ENCODE measurements at places on chromosomes 4 and X.

- no peak for DNase-seq
Observed at GRCh38 chr4:80521438-80521837, 185.9 kb downstream of the CFAP299 start.

GRCh38 chr4:86975927-86976326, 41.1 kb downstream of the AFF1 start:
- DNase-seq: no peak

DNA sequence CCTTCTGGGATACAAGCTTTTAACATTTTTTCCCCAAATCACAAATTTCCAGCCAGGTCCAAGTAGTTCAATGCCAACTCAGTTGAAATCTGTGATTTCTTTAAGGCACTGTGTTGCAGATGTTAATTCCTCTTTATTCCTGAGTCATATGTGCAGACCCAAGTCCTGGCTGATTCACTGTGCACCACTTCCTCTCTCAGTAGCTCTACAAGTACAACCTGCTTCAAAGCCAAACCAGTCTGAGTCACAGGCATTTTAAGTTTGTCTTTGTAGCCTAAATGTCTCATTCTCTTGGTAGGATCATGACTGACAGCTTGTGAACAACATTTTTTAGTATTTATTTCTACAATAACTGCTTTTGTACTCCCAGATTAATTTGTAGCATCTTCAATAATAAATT, 165.6 kb upstream of the S100G start:
- peak; percentile 47 for DNase-seq

DNA sequence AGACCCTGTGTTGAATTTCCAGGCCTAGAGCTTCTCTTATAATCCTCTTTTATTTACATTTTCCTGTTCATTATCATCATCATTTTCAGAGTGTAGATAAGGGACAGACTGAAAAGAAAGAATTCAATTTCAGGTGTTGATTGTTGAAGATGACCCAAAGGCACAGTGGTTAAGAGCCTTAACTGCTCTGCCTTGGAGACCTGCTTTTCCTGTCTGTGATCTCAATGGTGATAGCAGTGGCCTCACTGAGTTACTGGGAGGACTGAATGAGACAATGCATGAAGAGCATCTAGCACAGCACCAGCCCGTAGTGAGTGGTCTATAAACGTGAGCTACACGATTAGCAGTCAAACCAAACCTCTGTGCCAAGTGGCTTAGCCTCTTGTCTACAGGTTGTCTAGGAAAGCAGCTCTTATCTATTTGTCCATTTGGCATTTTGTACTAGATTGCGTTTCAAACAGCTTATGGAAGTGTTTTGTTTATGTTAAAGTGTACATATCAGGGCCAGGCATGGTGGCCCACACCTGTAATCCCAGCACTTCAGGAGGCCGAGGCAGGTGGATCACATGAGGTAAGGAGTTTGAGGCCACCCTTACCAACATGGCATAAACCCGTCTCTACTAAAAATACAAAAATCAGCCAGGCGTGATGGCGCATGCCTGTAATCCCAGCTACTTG, 41.5 kb downstream of the SETD7 start:
- DNase-seq: no peak

DNA sequence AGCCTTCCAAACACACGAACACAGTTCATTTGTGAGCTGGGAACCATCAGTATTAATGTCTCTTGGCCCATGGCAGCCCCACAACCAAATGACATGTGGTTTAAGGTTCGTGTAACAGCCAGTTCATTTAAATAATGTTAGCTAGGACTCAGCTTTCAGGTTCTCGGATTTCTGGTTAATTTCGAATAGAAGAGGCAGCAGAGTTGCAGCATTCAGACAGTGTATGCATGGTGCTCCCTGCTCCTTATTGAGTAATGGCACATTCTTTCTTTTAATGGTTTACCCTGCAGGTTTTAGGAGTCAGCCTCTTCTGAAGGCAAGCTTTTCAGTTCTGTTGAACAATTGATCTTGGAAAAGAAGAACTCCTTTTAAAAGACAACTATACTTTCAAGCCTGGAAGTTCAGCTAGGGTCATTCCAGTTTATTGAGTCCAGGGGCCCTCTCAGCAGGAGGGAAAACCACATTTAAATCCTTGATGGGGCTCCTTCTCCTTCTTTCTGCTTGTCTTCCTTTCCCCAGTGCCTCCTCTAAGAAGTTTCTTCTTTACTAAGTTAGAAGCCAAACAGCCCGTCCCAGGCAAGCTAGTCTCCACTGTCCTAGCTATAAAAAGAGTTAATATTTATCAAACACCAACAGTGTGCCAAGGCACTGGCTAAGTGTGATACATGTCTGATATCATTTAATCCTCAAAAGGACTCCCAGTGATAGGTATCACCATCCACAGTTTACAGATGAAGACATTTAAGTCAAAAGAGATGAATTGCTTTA, 5.0 kb upstream of the RNF175 start:
- DNase-seq: no peak

DNA sequence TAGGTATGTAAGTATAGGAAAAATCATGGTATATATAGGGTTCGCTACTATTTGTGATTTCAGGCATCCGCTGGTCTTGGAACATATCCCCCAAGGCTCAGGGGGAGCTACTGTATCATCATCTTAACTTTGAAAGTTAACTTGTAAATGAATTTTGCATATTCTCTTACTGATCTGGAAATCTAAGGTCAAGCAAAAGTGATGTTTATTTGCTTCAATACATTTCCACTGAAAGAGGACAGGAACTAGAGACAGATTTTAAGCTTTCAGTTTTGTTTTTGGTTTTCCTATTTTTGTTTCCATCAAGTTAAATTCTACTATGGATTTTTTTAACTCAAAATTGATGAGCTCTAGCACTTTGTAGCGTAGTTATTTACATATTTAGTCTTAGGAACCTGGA, 56.2 kb downstream of the NAF1 start:
- no peak for DNase-seq

- DNase-seq: no peak
Observed at GRCh38 chrX:39115166-39115565, 313.9 kb downstream of the MID1IP1 start.

DNA sequence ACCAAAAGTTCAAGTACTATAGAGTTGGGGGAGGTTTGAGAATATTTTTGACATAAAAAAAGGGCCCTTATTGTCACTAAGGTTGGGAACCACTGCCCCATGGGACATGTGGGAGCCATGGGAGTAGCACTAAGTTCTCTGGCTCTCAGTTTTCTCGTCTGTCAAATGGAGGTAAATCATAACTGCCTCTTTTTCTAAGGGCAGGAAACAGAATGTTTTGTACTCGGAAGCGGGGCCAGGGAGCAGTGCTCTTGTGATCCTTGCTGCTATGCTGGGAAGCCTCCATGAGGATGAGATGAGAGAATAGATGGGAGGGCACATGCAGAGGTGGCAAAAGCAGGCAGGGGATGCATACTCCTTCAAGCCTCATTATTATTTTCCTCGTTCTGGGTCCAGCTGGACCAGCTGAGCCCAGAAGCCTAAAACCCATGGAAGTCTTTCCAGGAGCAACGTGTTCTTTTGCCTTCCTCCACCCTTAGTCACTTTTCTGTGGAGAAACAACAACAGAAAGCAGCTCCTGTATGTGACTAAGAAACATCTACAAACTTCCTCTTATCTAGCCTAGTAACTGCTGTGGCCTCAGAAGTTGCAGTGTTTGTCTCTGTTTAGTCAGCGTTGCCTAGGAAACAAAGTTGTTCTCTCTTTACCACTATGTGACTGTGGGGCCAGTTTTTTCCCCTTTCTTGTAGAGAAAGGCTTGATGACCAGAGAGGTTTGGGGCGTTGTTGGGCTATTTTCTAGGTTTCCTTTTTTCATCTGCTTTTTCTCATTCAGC, 64.8 kb downstream of the TSC22D3 start:
- DNase-seq: peak; percentile 58

GRCh38 chrX:110317061-110317819, 645 bp downstream of the AMMECR1 start:
- peak; percentile 22 for DNase-seq

GRCh38 chr4:41746440-41747229, 1.9 kb downstream of the PHOX2B start:
- no peak for DNase-seq

DNA sequence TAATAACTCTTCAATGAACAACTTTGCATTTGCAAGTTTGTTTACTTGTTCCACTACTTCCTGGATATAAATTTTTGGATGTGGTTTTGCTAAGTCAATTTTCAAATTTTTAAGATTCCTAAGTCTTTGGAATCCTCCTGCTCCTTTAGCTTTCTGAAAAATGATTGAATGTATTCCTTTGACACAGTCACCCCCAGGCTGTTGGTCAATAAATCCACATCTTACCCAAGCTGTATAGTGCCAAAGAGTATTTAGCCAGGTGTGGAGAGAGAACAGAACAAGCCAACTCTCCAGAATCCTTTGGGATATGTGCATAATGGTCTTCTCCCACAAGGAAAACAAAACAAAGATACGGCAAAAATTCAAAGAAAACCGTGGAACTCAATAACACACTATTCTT, 56.9 kb upstream of the INTU start:
- no peak for DNase-seq

DNA sequence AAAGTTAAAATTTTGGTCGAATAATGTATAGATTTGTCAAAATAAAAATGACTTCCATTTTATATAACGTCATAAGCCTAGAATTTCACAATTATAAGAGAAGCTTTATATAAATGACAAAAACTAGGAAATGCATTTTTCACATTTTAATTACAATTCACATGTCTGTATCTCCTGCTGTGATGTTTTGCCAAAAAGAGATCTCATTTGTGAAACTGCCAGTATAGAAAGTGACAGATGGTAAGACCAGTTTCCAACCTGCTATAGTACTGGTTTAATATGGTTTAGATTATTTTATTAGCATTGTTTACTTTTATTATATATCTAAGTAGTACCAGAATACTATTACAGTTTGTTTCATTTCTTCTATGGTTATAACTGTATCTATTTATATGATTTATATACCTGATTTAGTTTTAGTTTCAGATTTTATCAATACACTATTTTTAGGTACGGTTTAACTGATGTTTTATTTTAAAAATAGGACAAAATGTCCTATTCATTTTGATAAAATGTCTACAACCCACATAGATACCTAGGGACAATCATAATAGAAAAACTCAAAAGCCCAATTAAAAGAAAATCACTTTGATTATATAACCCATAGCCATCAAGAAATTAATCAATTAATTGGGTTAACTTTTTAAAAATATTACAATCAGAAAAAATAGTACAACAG, 5.4 kb upstream of the CCSER1 start:
- DNase-seq: no peak

- DNase-seq: no peak
Observed at GRCh38 chr4:169327951-169328350, 57.2 kb upstream of the SH3RF1 start.

DNA sequence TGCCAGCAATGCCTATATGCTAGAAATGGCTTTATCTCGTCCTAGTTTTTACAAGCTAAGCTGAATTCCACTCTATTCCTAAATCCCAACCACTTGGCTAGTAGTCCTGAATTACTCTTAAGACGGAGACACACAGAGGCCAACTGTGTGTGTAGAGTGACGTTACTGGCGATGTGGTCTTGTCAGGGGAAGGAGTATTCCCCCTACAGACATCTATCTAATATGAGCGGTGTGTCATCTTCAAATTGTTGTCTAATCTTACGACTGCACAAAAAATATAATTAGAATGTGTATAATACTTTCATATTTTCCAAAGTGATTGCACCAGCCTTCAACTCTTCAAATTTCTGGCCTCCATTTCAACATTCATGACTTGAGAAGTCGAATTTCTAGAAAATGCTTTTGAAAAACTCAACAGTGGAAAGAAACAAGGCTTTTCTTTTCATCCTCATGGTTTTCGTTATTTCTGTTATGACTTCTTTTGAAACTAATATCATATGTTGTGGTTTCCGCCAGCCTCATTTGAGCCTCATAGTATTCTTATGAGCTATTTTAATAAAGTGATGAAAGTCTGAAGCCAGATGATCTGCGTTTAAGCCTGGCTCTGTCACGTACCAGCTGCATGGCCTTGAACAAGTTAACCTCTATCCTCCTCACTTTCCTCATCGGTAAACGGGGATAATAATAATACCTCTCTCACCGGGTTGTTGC, 132.3 kb downstream of the SOWAHB start:
- DNase-seq: no peak

DNA sequence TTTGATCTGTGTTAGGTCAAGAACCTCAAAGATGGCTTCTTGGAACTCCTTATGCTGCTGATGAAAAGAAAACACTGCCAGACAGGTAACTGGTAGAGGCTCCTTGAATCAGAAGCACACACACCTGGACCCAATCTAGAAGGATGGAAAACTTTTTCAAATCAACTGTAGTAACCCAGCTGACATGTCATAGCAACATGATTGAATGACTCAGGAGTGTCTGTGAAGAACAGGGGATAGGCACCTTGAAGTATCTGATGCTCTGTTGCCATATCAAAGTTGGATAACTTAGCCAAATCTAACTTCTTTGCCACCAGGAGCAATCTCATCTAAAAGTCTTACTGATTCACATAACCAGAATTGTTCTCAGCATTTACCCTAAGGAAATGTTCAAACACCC, 98.8 kb downstream of the ELOVL6 start:
- DNase-seq: no peak

GRCh38 chr4:109004418-109004817, 241.6 kb upstream of the ETNPPL start:
- no peak for DNase-seq

- no peak for DNase-seq
Observed at GRCh38 chrX:73829890-73830466, 267.0 kb downstream of the CHIC1 start.

DNA sequence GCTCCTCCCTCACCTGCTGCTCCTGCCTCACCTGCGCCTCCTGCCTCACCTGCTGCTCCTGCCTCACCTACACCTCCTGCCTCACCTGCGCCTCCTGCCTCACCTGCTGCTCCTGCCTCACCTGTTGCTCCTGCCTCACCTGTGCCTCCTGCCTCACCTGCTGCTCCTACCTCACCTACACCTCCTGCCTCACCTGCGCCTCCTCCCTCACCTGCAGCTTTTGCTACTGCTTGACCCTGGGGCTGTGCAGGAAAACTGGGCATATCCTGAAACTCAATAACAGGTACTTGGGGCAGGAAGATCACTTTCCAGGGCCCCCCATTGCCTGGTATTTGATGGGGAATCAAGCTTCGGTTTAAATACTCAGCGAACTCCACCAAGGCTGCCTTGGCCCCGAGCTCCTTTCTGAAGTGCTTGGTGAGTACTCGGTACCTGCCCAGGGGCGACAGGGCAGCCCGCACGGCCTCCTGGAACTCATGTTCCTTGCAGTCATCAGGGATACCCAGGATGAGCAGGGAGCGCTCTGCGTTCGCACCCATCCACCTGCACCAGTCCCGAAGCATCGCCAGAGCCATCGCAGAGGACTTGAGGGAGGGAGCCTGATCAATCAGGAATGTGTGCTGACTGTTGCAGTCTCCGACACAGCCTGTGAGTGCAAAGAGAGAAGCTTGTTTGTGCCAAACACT, 2.7 kb downstream of the PNMA6E start:
- no peak for DNase-seq

DNA sequence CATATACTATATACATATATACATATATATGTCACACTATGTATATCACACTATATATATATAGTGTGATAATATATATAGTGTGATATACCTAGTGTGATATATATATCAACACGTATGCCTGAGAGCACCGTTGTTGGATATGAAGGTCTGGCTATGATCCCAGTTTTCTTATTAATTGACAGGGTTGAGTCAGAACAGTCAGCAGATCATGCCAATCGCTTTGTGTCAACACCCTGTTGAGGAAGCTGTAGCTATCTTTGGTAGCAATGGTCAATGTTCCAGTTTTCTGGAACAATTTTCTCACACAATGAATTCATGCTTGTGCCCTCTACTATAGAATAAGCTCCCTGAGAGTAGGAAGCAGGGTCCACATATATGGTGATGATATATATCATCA, 496.0 kb upstream of the AGA start:
- no peak for DNase-seq

- DNase-seq: no peak
Observed at GRCh38 chrX:74291577-74291963, 12.4 kb upstream of the ZCCHC13 start.

Measured in stimulated activated CD4-positive, alpha-beta T cell treated with anti-CD3 and anti-CD28 coated beads, Interleukin-4, amount 100 ng/mL, for 24 hours (primary cell).